Esophagus muscularis mucosa (tissue), 4 donors: ENCODE measurements at places on chromosomes 2 and 18.

DNA sequence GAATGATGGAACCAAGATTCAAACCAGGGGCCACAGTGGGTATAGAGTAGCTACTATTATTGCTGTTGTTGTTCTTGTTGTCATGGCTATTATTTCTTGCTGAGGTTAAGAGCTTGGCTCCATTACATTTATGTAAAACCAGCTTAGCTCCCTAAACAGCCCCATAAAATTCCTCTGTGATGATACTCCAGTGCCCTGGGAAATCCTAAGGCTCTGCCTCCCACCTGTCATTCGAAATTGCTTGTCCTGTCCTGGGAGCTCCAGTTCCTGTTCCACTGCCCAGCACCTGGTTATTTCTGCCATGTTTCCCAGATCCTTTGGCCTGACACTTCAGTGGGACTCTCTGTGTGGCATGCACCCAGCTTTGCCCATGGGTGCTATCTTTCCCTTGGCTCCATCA lies 27.8 kb upstream of the NCOA1 start:
- H3K4me1 ChIP-seq, result no peaks in the 10 kb centered on the region
- no peak overlapping the region for H3K4me3 ChIP-seq
- no peak overlapping the region for H3K27ac ChIP-seq
- H3K27me3 ChIP-seq, result no peaks in the 10 kb centered on the region
- H3K36me3 ChIP-seq, result no peaks in the 10 kb centered on the region
- DNase-seq, result no peak

DNA sequence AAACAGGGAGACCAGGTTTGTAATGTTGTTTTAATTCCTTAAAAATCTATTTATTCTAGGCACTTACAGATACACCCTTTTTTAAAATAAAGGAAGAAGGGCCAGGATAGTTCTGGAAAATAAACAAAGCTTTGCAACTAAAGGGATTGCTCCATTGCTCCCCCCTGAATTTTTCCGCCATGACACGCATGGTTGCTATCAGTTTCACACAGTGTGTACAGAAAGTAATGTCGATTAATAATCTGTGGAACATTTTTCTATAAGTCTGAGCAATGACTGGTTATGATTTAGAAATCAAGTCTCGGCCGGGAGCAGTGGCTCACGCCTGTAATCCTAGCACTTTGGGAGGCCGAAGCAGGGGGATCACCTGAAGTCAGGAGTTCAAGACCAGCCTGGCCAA lies 90.8 kb downstream of the GAREM1 start:
- H3K4me1 ChIP-seq, result peaks cover 32% of the 10 kb centered on the region
- H3K4me3 ChIP-seq, result no peak overlapping the region
- DNase-seq, result no peak
- no peaks in the 10 kb centered on the region for H3K36me3 ChIP-seq
- H3K27me3 ChIP-seq, result no peaks in the 10 kb centered on the region
- no peak overlapping the region for H3K27ac ChIP-seq

- DNase-seq, result peak; percentile 12
- H3K36me3 ChIP-seq, result no peaks in the 10 kb centered on the region
- H3K4me3 ChIP-seq, result no peak overlapping the region
- H3K4me1 ChIP-seq, result no peaks in the 10 kb centered on the region
Observed at GRCh38 chr2:157940024-157940423, 63.9 kb upstream of the ACVR1 start.

DNA sequence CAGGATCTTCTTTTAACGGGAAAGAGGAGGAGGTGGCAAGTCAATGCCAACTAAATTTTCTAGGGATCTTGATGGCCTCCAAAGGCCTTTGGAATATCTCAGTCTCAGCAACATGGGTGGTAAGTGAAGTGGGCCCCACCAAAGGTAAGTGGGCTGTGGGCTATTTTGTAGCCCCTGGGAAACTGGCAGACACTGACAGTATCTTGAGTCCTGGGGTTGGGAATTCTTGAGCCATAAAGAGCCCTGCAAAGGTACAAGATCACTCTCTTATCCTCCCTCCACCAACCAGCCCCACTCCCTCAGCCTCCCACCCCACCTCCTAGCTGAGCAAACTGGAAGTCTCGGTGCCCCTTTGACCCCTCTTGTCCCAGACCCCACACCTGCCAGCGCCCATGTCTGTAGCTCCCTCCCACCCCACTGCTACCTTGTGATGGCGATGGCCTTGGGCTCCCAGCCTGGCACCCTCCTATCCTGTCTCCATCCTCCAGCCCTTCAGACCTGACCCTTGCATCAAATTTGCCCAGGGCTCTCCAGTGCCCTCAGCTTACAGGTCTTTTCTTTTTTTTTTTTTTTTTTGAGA lies 8.5 kb downstream of the ATP6V1B1 start:
- H3K4me3 ChIP-seq, result no peak overlapping the region
- H3K36me3 ChIP-seq, result no peaks in the 10 kb centered on the region
- no peaks in the 10 kb centered on the region for H3K27me3 ChIP-seq
- H3K27ac ChIP-seq, result no peak overlapping the region
- peaks cover 24% of the 10 kb centered on the region for H3K4me1 ChIP-seq

- peaks cover 76% of the 10 kb centered on the region for H3K4me1 ChIP-seq
- no peaks in the 10 kb centered on the region for H3K36me3 ChIP-seq
- no peak overlapping the region for H3K4me3 ChIP-seq
- no peaks in the 10 kb centered on the region for H3K27me3 ChIP-seq
Observed at GRCh38 chr2:207160115-207160514, 5.6 kb downstream of the KLF7 start.
